GDM1 (cell line): ENCODE measurements at places on chromosomes 6 and 20.
A peak's percentile ranks its signal among the peaks of the same experiment; 100 is the strongest.

DNA sequence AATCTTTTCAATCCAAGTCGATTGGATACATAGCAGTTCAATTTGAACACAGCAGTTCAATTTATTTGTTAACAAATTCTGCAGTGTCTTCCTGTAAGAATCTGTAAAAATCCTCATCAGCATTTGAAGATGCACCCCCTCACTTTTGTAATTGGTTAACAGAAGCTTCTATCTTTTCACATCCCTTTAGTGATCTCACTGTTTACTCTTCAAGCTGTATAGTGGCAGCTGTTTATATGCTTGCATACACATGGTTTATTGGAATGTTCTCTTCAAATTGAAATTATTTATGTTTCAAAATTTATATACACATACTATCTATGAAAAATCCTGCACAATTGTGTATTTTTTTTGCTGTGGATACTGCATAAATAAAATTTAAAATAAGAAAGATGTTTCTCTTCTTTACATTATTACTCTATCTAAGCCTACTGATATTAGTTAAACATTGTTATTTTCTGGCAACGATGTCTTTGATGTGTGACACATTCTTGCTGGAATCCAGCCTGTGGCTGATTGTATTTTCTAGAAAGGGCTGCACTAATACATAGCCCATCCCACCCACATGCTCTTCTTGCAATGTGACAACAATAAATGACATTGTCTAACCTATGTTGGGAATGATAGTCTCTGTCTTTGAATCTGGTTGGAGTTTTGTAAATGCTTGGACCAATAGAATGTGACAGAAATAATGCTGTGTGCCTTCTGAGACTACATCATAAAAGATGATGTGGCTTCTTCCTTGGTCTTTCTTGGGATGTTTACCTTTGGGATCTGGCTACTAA is 573.0 kb downstream of the CD109 start:
- no peak for DNase-seq

GRCh38 chr6:140360651-140361050 is 986.2 kb upstream of the CITED2 start:
- DNase-seq: no peak

DNA sequence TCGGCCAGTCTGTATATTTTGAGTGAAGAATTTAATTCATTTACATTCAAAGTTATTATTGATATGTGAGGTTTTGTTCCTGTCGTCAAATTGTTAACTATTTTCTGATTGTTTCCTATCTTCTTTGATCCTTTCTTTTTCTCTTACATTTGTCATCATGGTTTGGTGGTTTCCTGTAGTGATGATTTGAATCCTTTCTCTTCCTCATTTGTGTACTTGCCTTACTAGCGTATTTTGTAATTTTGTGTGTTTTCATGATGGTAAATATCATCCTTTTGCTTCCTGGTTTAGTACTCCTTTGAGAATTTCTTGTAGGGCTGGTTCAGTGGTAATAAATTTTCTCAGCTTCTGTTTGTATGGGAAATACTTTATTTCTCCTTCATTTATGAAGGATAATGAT is 151.7 kb upstream of the CEP162 start:
- no peak for DNase-seq

GRCh38 chr6:166958926-166959861 is 2.8 kb upstream of the RNASET2 start:
- DNase-seq: peak; percentile 34

DNA sequence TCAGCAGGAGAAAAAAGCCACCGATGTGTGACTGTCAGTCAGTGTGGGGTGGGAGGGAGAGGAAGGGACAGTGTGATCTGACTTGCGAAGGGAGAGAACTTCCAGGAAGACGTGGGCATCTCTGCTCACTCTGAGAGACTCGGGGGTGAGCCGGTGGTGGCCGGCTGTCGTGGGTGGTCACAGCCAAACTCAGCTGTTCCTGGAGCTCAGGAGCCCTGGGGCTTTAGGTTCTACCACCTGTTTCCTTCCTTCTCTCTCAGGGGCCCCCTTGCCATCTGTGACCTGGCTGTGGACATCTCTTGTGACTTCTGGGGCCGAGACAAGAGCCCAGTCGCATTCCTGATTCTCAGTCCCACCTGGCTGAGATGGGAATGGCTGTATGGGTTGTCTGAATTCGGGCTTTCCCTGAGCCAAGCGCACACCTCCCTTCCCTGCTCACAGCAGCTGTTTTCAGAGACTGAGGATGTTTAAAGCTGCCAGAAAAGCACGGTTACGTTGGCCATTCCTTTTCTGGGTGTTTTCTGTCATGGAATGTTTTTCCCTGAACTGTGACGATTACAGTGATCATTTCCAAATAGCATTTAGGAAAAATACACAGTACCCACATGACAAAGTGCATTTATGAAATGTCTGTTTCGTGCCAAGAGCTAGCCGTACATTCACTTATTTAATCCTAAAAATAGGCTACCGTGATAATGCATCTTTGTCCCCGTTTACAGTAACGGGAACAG is 36.5 kb downstream of the SYNJ2 start:
- DNase-seq: no peak

GRCh38 chr20:19981031-19981451 is 36.1 kb upstream of the NAA20 start:
- no peak for DNase-seq

DNA sequence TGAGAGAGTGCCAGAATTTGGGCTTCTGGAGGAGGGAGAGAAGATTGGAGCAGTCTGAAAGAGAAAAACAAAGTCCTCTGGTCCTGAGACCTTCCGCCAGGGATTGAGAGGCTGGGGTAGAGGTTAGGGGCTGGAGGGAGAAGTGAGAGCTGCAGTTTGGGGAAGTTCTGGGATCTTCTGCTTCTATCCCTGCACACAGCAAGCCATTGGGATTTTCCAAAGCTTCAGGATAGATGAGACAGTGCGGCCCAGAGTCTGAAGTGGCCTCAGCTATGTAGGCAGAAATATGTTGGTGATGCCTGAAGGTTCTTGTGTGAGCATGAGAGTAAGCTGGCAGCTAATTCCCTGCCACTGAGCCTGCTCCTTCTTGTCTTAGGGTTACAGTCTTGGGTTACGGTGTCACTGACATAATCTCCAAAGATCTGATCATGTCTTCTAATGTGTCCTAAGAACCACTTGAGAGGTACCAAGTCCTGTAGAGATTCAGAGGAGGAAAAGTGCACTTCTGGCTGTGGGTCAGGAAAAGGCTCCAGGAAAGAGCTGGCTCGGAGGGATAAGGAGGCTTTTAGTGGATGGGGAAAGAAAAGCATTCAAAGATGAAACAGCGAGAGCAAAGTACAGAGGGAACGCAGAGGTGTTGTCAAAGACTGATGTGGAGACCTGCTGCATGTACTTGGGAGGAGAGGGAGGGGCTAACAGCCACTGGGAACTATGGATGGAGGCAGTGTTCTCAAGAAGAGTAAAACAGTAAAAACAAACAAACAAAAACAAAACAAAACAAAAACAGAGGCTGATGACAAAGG is 131.1 kb upstream of the MYLIP start:
- no peak for DNase-seq

DNA sequence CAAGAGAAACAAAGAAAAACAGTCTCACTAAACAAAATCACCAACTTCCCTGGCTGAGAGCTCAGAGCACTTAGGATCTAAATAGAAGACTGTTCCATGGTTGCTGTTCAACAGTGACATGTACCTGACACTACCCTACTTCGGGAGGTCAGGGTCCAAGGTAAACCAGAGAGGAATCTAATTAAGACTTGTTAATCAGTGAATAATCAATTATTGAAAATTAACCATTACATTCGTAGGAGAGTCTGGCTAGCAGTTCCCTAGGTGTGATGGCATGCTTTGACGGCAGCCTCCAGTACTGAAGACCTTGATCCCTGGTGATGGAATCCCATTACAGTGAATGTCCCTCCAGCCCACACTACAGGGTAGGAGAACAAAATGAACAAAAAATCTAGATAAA is 154.0 kb upstream of the AFDN start:
- no peak for DNase-seq

DNA sequence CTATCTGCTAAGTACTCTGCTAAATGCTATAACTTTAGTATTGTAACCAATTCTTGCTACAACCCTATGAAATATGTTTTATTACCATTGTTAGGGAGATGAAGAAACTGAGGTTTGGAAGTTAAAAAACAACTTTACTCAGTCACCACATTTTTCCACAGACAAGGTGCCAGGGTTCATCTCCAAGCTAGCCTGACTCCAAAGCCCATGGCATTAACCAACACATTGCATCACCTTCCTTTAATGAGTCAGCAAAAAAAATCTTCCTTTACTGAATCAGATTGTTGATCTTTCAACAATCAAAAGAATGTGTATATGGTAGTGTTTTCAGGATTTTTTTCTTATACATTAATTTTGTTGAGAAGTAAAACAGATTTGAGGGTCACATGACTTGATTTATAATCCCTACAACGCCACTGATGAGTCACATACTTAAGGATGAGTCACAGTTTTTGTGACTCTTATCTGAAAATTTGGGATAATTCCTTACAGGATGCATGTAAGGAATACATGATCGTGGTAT is 41.5 kb downstream of the MAN1A1 start:
- no peak for DNase-seq

DNA sequence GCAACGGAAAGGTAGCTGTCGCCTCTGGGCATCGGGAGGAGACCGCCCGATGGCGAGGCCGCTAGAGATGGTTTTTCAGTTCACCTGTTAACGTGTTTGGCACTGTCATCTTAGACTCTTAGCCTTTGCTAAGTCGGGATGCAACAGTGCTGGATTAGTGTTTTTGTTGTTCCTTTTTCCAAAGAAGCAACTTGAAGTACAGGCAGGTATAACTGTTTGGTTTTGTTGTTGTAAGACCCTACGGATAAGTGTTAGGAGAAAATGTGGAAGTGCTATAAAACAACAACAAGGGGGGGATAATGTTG is 723 bp downstream of the MANEA start:
- DNase-seq: peak; percentile 20

- DNase-seq: no peak
Measured at GRCh38 chr6:16158943-16159557, 30.2 kb downstream of the MYLIP start.

- no peak for DNase-seq
Measured at GRCh38 chr6:36069573-36069972, 42.0 kb downstream of the MAPK14 start.

DNA sequence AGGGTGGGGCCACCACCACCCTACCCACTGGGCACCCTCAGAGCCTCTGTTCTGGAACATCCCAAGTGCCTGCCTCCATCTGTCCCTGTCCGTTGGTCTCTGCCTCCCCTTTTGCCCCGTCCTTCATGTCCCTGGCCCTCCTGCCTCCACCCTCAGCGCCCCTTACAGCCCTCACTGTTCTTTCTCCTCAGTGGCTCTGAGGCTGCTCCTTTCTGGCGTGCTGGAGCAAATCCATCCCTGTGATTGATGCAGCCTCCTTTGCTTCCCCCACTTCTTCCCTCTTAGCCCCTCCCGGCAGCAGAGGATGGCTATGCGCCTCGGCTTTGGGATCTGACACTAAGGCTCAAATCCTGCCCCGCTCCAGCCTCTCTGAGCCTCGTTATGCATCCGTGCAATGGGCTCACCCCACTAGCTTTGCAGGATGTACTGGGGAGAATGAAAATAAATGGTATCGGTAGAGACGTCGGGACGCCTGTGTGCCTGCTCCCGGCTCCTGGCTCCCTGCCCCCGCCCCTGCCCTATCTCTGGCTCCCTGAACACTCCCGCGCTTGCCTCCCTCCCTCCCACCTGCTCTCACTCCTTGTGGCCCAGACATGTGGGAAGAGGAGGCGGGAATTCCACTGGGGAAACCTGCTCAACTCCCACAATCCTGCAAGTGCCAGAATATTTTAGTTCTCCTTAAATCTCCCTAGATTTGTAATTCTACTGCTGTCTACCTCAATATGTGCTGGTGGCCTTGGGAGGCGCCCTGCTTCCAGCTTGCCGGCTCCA is 13.1 kb downstream of the VSTM2L start:
- no peak for DNase-seq

DNA sequence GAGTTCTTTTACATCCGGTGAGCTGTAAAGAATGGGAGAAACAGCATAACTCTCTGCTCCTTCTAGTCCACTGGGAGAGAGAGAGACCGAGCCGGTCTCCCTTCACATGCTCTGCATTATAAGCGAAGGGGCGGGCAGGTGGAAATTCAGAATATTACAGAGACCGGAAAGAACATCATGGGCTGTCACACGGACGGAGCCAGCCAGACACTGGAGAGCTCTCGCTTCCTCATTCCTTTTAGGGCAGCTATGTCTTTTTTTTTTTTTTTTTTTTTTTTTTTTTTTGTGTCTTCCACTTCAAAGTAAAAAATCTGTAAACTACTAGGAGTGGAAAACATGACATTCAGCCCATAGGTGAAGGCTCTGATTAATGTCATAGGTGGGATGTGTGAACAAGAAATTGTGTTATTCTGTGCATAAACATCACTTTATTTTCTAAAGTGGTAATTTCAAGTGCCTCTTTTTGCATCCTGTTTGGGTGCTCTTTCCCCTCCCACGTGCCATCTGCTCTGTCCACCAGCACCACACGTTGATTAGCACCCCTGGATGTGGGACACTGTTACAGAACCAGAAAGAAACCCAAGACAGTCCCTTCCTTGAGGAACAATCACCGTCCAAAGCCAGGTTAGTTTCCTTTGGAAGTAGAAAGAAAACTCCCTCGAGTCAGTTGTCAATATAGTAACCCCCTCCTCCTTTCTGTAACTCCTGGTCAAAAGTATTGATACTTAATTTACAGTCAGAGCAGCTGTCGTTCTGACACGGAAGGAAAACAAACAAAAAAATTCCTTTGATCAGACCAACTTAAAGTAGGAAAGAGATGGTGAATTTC is at the start of gene TAGAP:
Gene TAGAP (minus strand): TSS at position 93 of the 829 bp plus-strand sequence. CDS start 845 bp downstream, outside the sequence.
- peak; percentile 86 for DNase-seq

- no peak for DNase-seq
Measured at GRCh38 chr6:53070806-53071205, 5.6 kb downstream of the FBXO9 start.

GRCh38 chr6:14734052-14734415 is 511.8 kb upstream of the JARID2 start:
- DNase-seq: no peak

DNA sequence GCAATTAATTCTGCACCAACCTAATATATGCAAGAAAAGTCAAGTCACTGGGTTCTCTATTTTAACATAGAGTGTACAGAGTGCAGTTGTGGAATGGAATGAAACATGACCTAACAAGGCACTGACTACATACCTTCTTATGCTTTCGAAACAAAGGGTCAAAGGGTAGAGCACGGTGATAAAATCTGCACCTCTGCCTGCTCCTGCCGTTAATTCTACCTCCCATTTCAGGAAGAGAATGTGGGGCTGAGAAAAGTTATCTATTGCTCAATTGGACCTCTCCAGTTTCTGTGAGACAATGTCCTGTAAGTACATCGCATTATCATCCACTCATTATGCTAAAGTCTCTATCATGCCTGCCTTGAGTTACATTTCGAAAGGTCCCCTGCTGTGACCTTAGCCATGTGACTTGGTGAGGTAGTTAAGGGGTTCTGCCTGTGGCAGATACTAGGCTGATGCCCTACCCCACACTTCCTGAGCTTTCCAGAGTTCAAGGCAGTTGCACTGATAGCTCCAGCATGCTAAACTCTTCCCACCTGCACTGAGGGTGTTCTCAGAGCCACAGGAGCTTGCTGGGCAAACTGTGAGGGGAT is 14.0 kb upstream of the MOCS1 start:
- no peak for DNase-seq

- DNase-seq: peak; percentile 44
Measured at GRCh38 chr6:43838276-43839036, 68.4 kb downstream of the VEGFA start.

- no peak for DNase-seq
Measured at GRCh38 chr20:44684047-44684967, 30.9 kb upstream of the CCN5 start.

- no peak for DNase-seq
Measured at GRCh38 chr6:118313208-118313607, 234.9 kb upstream of the PLN start.

- DNase-seq: no peak
Measured at GRCh38 chr6:98384801-98385200, 449.6 kb upstream of the POU3F2 start.
